ENCODE measurements at places on chromosomes 3 and 15.

GRCh38 chr3:157125101-157125500, 34.8 kb downstream of the CCNL1 start:
- DNase-seq: no peak

- DNase-seq: no peak
These were observed 148.3 kb upstream of the SOX14 start for GRCh38 chr3:137615659-137616418.

DNA sequence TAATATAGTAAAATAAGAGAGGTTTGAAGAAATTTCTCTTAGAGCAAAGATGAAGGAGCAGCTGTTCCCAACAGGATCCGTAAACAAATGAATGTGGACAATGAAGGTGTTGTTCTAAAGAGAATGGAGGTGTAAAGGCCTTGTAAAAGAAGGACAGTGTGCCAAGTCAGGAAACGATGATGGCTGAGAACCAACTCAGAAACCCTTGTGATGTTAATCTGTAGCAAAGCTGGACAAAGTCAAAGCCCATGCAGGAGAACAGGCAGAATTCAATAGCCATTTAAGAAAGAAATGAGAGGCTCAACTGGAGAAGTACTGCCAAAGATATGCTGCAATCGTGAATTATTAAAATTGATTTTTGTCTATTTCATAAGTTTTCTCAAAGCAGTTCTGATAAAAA, 192.2 kb downstream of the MBNL1 start:
- DNase-seq: no peak

- DNase-seq: no peak
These were observed 38.4 kb upstream of the SLC6A6 start for GRCh38 chr3:14363991-14364390.

Data from fibroblast of mammary gland (primary cell).